Esophagus squamous epithelium (tissue), 5 donors: ENCODE measurements at places on chromosomes 5 and 9.

DNA sequence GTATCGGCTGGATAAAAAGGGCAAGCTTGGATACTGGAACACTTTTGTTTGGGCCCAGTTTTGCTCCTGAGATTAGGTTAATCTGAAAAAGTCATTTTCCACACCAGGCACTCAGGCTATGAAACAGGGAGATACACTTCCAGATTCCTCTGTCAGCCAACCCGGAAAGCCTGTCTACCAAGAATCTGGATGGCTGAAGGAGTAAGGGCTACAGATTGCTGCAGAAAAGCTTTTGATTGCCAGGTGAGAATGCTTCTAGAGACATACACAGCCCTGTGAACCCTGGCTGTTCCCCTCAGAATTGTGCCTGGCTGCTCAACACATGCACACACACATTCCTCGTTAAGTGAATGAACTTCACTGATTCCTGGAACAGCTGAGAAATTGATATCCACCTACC lies 114.4 kb downstream of the PSD2 start:
- no peak for DNase-seq

DNA sequence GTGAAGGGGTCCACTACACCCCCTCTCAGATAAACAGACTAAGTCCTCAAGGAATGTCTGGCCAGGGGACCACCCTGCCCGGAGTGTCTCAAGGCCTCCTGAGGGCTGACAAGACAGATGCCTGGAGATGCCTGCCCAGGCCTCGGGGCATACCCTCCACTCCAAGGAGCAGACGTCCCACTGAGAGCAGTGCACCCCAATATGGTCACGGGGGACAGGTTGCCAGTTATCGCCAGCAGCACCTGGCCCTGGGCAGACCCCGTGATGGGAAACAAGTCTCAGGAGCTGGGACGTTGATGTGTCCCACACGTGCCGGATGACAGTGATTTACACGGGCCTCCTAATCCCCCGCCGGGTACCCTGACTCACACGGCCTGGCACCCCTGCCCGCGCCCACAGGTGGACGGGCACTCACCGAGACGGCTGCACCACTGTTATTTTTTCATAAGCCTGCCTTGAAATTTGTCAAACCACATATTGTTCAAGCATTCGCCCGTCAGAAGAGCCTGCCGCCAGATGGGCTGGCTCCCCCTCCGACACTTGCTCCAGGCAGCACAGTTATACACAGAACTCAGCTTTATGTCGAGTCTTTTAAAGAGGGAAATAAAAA lies 43.9 kb downstream of the BARX1 start:
- no peak for DNase-seq

- no peak for DNase-seq
Observed at GRCh38 chr5:9895302-9895645, 265.1 kb upstream of the TAS2R1 start.

DNA sequence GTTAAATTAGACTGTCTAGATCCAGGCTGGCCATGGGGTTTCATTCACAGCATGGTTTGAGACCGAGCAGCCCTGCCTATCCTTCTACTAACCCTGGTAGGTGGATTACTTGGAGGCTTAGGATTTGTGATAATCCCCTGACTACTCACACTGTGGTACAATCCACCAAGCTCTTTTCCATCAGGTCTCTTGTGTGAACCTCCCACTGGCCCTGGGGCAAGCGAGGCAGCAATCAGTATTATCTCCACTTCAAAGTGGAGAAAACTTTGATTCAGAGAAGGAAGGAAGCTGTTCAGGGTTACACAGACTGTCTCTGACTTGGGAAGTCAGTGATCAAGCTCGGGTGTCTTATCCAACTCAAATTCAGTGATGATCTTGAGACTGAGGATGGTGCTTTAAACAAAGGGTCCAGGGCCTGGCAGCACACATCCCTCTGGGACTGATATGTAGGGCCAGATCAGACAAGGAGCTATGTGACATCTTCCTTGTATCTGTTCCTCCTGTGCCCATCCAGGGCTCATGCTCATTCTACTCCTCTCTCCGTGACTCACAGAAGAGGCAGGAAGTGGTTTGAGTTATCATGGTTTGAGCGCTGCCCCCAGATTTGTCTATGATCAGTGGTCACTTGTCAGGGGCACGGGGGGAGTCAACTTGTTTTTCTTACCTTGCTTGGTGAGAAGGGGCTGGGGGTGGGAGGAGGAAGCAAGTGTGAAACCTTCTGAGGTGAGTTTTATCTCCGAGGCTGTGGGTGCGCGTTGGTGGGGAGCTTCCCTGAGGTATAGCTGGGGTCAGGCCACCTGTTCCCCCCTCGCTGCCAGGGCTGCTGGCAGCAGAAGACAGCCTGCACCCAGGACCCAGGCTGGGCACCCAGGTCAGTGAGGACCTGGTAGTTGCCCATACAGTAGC lies 48.6 kb downstream of the RGS3 start:
- DNase-seq: no peak

GRCh38 chr5:170266570-170267381 lies 30.8 kb downstream of the LCP2 start:
- no peak for DNase-seq

DNA sequence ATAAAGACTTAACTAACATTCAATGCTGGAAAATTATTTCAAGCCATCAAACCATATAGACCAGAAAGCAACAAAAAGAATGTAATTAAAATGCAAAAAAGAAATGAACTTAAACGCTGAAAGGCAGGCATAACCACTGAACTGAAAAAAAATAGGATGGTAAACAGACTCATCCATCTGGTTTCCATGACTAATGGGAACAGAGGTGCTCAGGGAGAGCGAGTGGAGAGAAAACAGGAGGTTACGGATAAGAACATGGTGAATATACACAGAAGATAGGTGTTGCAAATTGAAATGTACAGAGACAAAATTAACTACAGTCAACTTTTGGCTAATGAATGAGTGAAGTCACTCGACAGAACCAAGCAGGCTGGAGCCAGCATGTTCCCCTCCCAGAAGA lies 43.5 kb upstream of the RNF38 start:
- no peak for DNase-seq

DNA sequence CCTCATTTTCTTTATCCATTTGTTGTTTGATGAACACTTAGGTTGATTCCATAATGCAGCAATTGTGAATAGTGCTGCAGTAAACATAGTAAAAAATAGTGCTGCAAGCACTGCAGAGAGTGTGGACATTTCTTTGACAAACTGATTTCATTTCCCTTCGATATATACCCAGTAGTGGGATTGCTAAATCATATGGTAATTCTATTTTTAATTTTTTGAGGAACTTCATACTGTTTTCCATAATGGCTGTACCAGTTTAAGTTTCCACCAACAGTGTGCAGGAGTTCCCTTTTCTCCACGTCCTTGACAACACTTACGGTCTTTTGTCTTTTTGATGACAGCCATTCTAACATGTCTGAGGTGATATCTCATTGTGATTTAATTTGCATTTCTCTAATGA lies 138.2 kb upstream of the PLPPR1 start:
- DNase-seq: no peak

- no peak for DNase-seq
Observed at GRCh38 chr9:18606281-18606680, 132.3 kb downstream of the ADAMTSL1 start.

GRCh38 chr5:4584982-4585381 lies 555.1 kb upstream of the ADAMTS16 start:
- DNase-seq: no peak
